ENCODE measurements at places on chromosomes 12 and 14. TPM values are rescaled to one million over a fixed set of nuclear protein-coding genes. Genes with fewer than 3 reads are reported as not detected.

The MMP19 gene
- 0.44 TPM for total RNA-seq

The KRT75 gene
- not detected for total RNA-seq

The CAPZA3 gene
- not detected for total RNA-seq

The NELL2 gene
- not detected for total RNA-seq

The CCDC184 gene
- total RNA-seq, result 0.38 TPM

The EIF2B1 gene
- total RNA-seq, result 84.5 TPM

The HAL gene
- total RNA-seq, result 0.59 TPM

GRCh38 chr12:101777978-101778377 is 38.7 kb upstream of the SYCP3 start:
- no peak overlapping the region for H3K4me3 ChIP-seq
- H3K27ac ChIP-seq, result peak overlapping the region; percentile 74
- peaks cover 32% of the 10 kb centered on the region for H3K4me1 ChIP-seq

GRCh38 chr14:88305528-88306322 is 17.3 kb downstream of the KCNK10 start:
- H3K27me3 ChIP-seq, result no peaks in the 10 kb centered on the region
- H3K36me3 ChIP-seq, result no peaks in the 10 kb centered on the region
- DNase-seq, result no peak
- no peaks in the 10 kb centered on the region for H3K4me1 ChIP-seq
- H3K4me3 ChIP-seq, result no peak overlapping the region
- H3K27ac ChIP-seq, result no peak overlapping the region

DNA sequence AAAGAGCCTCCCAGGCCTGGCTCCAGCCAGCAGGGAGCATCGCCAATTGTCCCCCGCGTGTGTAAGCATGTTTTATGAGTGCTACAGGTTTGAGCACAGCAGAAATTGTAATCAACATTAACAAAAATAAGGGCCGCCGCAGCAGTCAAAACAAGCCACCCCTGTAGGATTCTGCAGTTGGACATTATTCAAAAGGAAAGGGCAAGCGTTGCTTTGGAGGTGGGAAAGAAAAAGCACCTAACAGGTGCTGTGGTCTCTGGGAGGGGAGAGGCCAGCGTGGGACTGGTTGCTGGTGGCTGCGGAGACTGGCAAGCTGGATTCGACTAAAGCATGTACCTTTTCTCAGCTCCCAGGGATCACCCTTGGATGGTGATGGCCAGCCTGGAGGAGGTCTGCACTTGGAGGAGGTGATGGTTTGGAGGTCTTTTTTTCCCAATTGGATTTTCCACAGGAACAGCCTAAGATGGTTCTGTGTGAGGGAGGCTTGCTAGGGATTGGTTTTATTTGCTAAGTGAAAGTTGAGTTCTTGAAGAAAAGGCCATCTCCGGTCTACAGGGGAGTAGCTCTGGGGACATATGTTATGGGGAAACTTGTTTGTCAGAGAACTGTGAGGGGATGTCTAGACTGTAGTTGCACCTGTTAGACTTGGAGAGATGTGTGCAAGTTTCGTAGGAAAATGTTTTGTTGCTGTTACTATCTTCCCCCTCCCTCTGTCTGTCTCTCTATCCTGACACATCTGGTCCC is 2.0 kb downstream of the DYRK2 start:
- peak overlapping the region; percentile 90 for H3K4me3 ChIP-seq
- no peaks in the 10 kb centered on the region for H3K27me3 ChIP-seq
- no peaks in the 10 kb centered on the region for H3K36me3 ChIP-seq
- H3K4me1 ChIP-seq, result peaks cover 54% of the 10 kb centered on the region

- H3K4me3 ChIP-seq, result no peak overlapping the region
- H3K36me3 ChIP-seq, result no peaks in the 10 kb centered on the region
- H3K27ac ChIP-seq, result peak overlapping the region; percentile 80
Observed at GRCh38 chr14:74964787-74965485, 9.5 kb upstream of the PGF start.

DNA sequence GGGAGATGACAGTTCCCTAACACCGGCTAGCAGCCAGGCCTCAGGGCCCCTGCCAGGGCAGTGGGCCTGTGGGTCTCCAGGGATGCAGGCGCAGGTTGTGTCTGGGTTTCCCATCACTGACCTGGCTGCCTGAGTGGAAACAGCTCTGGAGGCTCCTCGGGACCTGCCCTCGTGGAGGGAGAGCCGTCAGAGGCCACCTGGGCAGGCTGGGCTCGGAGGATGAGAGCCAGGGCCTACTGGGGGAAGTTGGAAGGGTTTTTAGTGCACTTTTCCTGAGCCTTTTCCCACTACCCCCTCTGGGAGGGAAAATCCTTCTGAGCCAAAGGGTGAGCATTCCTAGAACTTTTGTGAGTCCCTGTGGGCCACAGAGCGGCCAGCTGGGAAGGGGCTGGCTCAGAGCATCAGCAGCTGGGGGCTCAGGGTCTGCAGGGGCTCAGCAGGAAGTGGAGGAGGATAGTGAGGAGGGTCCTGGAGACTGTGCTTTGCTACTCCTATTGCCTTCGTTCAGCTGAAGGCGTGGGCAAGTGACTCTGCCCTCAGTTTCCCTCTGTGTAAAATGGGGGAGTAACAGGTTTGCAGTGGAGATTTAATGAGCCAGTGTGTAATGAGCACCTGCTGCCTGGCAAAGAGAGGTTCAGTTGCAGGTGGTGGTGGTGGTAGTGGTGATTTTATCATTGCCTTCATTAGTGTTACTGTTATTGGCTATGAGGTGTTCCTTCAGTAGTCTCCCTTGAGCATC is 1.8 kb downstream of the SH2B3 start:
- DNase-seq, result no peak
- peaks cover 64% of the 10 kb centered on the region for H3K4me1 ChIP-seq
- no peaks in the 10 kb centered on the region for H3K27me3 ChIP-seq
- no peaks in the 10 kb centered on the region for H3K36me3 ChIP-seq

DNA sequence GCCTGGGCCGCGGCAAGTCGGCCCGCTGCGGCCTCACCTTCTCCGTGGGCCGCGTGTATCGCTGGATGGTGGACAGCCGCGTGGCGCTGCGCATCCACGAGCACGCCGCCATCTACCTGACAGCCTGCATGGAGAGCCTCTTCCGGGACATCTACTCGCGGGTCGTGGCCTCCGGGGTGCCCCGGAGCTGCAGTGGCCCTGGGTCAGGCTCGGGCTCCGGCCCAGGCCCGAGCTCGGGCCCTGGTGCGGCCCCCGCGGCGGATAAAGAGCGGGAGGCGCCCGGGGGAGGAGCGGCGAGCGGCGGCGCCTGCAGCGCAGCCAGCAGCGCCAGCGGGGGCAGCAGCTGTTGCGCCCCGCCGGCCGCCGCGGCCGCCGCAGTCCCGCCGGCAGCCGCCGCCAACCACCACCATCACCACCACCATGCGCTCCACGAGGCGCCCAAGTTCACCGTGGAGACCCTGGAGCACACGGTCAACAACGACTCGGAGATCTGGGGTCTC is 226.2 kb upstream of the CRY1 start:
- no peaks in the 10 kb centered on the region for H3K36me3 ChIP-seq
- peaks cover 17% of the 10 kb centered on the region for H3K27me3 ChIP-seq
- H3K4me3 ChIP-seq, result peak overlapping the region; percentile 52
- DNase-seq, result no peak
- no peak overlapping the region for H3K27ac ChIP-seq

DNA sequence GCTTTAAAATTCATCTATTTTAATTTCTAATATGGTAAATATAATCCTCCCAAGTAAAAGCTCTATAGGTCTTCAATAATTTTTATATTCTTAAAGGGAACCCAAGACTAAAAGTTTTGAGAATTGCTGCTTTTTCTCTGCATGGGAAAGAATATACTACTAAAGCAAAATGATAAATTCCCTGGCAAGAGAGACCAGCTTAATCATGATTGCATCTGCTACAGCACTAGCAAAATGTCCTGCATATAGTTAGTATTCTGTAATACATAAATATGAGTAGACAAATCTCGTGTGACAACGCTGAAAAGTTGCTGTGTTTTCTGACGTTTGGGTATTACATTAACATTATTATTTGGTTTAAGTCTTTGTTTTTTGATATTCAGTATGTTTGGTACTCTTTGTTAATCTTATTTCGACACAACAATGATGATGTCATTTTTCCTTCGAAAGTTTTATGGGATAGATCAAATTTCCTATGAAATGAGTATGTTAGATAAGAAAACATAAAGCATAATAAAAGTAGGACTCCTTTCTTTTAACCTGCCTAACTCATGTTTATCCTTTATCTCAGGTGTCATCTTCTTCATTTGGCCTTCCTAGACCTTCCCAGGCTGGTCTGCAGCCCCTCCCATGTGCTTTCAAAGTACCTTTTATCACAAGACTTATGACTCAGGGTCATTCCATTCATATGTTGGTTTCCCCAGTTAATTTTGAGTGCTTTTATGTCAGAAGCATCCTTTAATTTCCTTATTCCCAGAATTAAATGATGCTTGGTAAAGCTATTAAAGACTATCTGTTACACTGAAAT is 321.9 kb downstream of the RAD51B start:
- H3K27me3 ChIP-seq, result no peaks in the 10 kb centered on the region
- H3K4me3 ChIP-seq, result no peak overlapping the region
- no peaks in the 10 kb centered on the region for H3K36me3 ChIP-seq
- no peak for DNase-seq
- peaks cover 50% of the 10 kb centered on the region for H3K4me1 ChIP-seq

- no peak overlapping the region for H3K27ac ChIP-seq
- H3K36me3 ChIP-seq, result no peaks in the 10 kb centered on the region
- no peak overlapping the region for H3K4me3 ChIP-seq
- DNase-seq, result no peak
- H3K27me3 ChIP-seq, result no peaks in the 10 kb centered on the region
Observed at GRCh38 chr12:100793182-100793581, 1.4 kb upstream of the ANO4 start.

DNA sequence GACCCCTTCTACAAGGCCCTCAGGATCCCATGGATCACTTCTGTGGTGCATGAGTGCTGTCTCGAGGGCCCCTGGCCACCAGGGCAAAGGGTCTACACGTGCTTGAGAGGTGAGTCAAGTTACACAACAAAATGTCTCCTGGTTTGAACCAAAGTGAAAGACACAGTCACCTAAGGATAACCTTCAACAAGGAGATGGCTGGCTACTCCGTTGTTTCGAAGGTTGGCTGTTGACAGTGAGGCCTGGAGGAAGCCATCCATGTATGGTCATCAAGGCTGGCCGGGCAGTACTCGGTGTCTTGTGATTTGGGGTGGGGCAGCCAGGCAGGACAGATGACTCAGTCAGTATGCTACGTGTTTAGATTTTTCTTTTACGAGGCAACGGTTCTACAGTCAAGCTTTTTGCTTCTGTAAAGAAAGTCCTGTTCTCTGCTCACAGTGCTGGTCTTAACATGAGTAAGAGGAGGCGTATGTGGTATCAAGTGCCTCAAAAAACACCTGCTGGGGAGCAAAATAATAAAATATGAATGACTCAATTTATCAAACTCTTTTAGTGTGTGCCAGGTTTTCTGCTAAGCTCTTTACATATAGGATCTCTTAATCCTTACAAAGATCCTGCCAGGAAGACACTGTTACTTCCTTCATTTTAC is 18.0 kb upstream of the NT5DC3 start:
- no peaks in the 10 kb centered on the region for H3K36me3 ChIP-seq
- no peaks in the 10 kb centered on the region for H3K27me3 ChIP-seq
- H3K4me1 ChIP-seq, result peaks cover 6% of the 10 kb centered on the region

DNA sequence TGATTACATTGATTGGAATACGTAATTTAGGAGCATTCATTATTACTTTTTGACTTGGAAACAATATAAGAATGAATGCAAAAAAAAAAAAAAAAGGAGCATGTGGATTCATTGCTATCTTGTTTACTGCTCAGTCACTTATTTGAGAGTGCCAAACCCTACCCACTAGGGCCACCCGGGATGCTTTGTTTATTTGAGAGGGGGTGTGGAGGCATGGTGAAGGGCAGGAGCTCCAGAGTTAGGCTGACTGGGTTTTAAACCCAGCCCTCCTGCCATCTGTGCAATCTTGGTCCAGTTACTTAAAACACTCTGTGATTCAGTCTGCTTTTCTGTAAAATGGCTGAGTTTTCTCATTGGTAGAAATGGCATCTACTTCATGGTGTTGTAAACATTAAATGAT is 195.2 kb downstream of the RAD51B start:
- H3K36me3 ChIP-seq, result no peaks in the 10 kb centered on the region
- peaks cover 7% of the 10 kb centered on the region for H3K4me1 ChIP-seq
- H3K4me3 ChIP-seq, result no peak overlapping the region
- H3K27ac ChIP-seq, result no peak overlapping the region

- H3K27ac ChIP-seq, result no peak overlapping the region
- H3K36me3 ChIP-seq, result no peaks in the 10 kb centered on the region
- H3K4me3 ChIP-seq, result no peak overlapping the region
- DNase-seq, result no peak
Observed at GRCh38 chr14:54348001-54348611, 48.7 kb upstream of the CDKN3 start.

DNA sequence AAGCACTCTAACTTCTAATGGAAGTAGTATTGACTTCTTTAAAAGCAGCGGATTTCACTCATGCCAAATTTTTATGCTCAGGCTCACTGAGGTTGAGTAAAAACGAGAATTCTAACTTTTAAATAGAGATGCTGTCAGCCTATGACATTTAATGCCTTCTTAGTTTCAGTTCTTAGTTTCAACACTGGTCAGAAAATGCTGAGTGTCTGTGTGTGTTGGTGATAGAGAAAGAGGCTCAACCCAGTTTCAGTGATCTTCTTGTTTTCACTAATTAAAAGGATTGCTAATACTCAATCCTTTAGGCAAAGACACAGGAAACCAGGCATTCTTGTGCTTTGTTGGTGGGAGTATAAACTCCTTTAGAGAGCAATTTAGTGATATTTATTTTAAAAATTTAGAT is 31.0 kb downstream of the PEBP1 start:
- no peak overlapping the region for H3K27ac ChIP-seq
- H3K4me1 ChIP-seq, result no peaks in the 10 kb centered on the region
- no peak overlapping the region for H3K4me3 ChIP-seq
- DNase-seq, result no peak
- no peaks in the 10 kb centered on the region for H3K27me3 ChIP-seq

- H3K27me3 ChIP-seq, result no peaks in the 10 kb centered on the region
- no peaks in the 10 kb centered on the region for H3K36me3 ChIP-seq
- H3K4me1 ChIP-seq, result no peaks in the 10 kb centered on the region
- no peak overlapping the region for H3K27ac ChIP-seq
- no peak for DNase-seq
Observed at GRCh38 chr12:108612788-108613282, 15.0 kb upstream of the TMEM119 start.

Measured in gastrocnemius medialis (tissue), 4 donors.